Transverse colon (tissue), 4 donors: ENCODE measurements at places on chromosomes 4 and X. TPM values are rescaled to one million over a fixed set of nuclear protein-coding genes. Genes with fewer than 3 reads are reported as not detected.

The ODAPH gene
- total RNA-seq: not detected

The TMEM31 gene
- not detected for total RNA-seq

The STK32B gene
- total RNA-seq: 0.37 TPM

The SPANXN4 gene
- not detected for total RNA-seq

The F8A2 gene
- not detected for total RNA-seq

The PDGFRA gene
- total RNA-seq: 88.8 TPM

The FGD1 gene
- 3.0 TPM for total RNA-seq

DNA sequence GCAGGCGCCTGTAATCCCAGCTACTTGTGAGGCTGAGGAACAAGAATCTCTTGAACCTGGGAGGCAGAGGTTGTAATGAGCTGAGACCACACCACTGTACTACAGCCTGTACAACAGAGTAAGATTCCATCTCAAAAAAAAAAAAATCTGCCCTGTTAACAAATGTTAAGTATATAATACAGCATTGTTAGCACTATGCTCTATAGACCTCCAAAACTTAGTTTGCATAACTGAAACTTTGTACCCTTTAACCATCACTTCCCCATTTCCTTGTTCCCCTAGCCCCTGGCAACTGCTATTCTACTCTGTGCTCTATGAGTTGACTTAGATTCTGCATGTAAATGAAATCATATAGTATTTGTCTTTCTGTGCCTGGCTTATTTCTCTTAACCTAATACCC is 76.7 kb downstream of the TAB3 start:
- DNase-seq: no peak
- no peaks in the 10 kb centered on the region for H3K4me1 ChIP-seq
- no peak overlapping the region for H3K4me3 ChIP-seq
- no peak overlapping the region for H3K27ac ChIP-seq
- no peaks in the 10 kb centered on the region for H3K36me3 ChIP-seq

GRCh38 chr4:78056265-78057129 is 626 bp upstream of the FRAS1 start:
- H3K36me3 ChIP-seq: no peaks in the 10 kb centered on the region

DNA sequence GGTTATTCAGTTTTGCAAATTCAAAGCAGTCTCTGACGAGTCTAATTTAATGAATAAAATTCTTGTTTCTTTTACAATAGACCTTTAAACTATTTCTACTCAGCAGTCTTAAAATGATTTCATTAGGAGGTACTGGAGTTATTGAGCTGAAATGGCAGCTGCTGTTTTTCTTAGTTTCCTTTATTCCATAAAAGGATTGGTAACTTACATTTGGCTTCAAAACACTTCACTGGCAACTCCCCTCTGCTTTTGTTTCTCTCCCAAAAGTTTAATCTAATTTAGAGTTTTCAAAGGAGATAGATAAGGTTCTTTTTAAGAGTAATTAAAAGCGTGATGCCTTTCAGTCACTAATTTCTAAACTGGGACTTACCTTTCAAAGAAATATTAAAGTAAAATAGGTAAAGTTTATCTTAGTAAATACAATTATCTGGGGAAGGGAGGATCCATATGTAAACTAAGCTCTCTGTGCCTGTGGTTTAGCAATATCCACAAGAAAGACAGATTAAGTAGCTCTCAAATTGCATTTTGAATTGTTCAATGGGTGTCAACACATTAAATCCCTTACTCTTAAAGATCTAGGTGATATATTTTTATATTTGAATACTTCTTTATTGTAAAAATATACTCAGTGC is 17.1 kb upstream of the PCDH10 start:
- no peaks in the 10 kb centered on the region for H3K36me3 ChIP-seq
- DNase-seq: no peak
- no peaks in the 10 kb centered on the region for H3K27me3 ChIP-seq
- H3K27ac ChIP-seq: no peak overlapping the region
- H3K4me1 ChIP-seq: no peaks in the 10 kb centered on the region

- DNase-seq: no peak
- H3K27me3 ChIP-seq: no peaks in the 10 kb centered on the region
- no peak overlapping the region for H3K27ac ChIP-seq
Measured at GRCh38 chr4:53174823-53175222, 191.0 kb downstream of the SCFD2 start.

DNA sequence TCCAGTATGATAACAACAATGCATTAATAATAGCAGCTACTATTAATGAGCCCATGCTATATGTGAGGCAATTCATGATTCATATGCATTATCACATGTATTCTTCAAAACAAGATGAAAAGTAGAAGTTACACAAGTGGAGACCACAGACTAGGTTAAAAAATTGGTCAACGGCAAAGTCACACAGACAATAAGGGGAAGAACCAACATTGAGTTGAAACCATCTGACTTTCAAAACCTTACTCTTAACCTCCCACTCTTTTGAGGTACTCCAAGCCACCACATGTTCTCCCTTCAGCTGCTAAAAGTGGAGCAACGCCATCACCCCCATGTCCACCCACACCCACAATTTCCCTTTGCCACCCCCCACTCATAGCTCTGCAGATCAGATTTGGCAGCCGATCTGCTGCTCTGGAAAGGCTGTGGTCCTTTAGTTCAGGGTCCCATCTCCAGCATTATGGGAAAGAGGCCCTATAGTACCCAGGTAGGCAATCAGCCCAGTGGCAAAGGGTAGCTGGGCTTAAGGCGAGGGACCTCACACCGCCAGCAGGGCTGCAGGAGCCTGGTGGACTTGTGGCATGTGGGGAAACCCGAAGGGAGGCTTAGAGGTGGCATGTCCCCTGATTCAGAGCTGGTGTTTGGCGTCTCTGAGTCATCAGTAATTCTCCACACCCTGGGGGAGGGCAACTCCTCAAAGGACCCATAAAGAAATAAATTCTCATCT is 33.5 kb upstream of the CYBB start:
- H3K27ac ChIP-seq: no peak overlapping the region
- H3K4me3 ChIP-seq: no peak overlapping the region
- H3K36me3 ChIP-seq: no peaks in the 10 kb centered on the region
- no peaks in the 10 kb centered on the region for H3K27me3 ChIP-seq
- H3K4me1 ChIP-seq: no peaks in the 10 kb centered on the region
- no peak for DNase-seq

- H3K4me3 ChIP-seq: no peak overlapping the region
- no peaks in the 10 kb centered on the region for H3K4me1 ChIP-seq
- no peak for DNase-seq
- no peaks in the 10 kb centered on the region for H3K27me3 ChIP-seq
Measured at GRCh38 chr4:136302566-136302965, 1229.7 kb downstream of the PCDH18 start.

DNA sequence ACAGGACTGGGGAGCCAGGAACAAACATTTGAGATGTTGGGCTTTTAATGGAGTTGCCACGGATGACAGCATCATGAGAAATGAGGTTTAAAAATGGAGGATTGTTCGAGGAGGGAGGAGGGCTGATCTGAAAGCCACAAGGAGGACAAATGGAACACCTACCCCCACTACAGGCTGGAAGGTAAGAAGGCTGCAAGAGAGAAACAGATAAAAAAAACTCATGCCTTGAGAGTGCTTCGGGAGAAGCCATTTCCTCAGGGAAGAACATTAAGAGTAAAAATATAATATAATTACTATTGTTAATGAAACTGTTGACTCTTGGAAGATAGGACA is 119.5 kb upstream of the MAP9 start:
- H3K4me1 ChIP-seq: no peaks in the 10 kb centered on the region
- no peak overlapping the region for H3K27ac ChIP-seq
- no peak for DNase-seq
- no peaks in the 10 kb centered on the region for H3K36me3 ChIP-seq
- no peak overlapping the region for H3K4me3 ChIP-seq
- H3K27me3 ChIP-seq: no peaks in the 10 kb centered on the region

GRCh38 chr4:108717386-108717785 is 45.5 kb downstream of the ETNPPL start:
- no peaks in the 10 kb centered on the region for H3K27me3 ChIP-seq
- H3K27ac ChIP-seq: no peak overlapping the region
- H3K4me1 ChIP-seq: no peaks in the 10 kb centered on the region
- no peak for DNase-seq
- H3K36me3 ChIP-seq: no peaks in the 10 kb centered on the region

DNA sequence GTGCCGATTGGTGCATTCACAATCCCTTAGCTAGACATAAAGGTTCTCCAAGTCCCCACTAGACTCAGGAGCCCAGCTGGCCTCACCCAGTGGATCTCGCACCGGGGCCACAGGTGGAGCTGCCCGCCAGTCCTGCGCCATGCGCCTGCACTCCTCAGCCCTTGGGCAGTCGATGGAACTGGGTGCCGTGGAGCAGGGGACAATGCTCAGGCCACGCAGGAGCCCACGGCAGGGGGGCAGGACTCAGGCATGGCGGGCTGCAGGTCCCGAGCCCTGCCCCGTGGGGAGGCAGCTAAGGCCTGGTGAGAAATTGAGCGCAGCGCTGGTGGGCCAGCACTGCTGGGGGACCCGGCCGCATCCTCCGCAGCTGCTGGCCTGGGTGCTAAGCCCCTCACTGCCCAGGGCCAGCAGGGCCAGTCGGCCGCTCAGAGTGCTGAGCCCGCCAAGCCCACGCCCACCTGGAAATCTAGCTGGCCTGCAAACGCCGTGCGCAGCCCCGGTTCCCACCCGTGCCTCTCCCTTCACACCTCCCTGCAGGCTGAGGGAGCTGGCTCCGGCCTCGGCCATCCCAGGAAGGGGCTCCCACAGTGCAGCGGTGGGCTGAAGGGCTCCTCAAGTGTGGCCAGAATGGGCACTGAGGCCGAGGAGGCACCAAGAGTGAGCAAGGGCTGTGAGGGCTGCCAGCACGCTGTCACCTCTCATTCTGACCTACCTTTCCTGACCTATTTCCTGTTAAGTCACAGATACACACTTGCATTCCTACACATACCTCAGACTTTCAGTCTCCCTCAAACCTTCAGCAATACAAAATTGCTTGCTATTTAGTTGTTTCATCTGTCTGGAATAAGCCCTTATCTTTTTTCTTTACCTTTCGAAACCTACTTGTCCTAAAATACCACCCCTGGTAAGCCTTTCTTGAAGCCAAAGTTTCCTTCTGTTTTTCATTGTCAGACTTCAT is 20.7 kb downstream of the UBE2K start:
- H3K4me1 ChIP-seq: peaks cover 7% of the 10 kb centered on the region
- DNase-seq: no peak
- no peak overlapping the region for H3K4me3 ChIP-seq
- H3K36me3 ChIP-seq: no peaks in the 10 kb centered on the region
- H3K27me3 ChIP-seq: no peaks in the 10 kb centered on the region
- no peak overlapping the region for H3K27ac ChIP-seq

- no peaks in the 10 kb centered on the region for H3K4me1 ChIP-seq
- DNase-seq: peak; percentile 6
- no peaks in the 10 kb centered on the region for H3K27me3 ChIP-seq
- no peaks in the 10 kb centered on the region for H3K36me3 ChIP-seq
- no peak overlapping the region for H3K4me3 ChIP-seq
- no peak overlapping the region for H3K27ac ChIP-seq
Measured at GRCh38 chr4:2830632-2831610, 12.7 kb upstream of the ADD1 start.

DNA sequence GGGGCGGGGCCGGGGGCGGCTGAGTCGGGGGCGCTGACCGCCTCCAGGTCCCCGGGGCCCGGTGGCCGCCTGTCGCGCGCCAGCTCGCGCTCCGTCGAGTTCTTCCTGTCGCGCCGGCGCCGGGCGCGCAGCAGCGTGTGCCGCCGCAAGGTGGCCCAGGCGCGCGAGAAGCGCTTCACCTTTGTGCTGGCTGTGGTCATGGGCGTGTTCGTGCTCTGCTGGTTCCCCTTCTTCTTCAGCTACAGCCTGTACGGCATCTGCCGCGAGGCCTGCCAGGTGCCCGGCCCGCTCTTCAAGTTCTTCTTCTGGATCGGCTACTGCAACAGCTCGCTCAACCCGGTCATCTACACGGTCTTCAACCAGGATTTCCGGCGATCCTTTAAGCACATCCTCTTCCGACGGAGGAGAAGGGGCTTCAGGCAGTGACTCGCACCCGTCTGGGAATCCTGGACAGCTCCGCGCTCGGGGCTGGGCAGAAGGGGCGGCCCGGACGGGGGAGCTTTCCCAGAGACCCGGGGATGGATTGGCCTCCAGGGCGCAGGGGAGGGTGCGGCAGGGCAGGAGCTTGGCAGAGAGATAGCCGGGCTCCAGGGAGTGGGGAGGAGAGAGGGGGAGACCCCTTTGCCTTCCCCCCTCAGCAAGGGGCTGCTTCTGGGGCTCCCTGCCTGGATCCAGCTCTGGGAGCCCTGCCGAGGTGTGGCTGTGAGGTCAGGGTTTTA is 1.5 kb downstream of the ADRA2C start:
- no peak overlapping the region for H3K27ac ChIP-seq
- H3K4me3 ChIP-seq: no peak overlapping the region
- H3K4me1 ChIP-seq: peaks cover 4% of the 10 kb centered on the region
- H3K36me3 ChIP-seq: no peaks in the 10 kb centered on the region
- H3K27me3 ChIP-seq: peaks cover 66% of the 10 kb centered on the region

- H3K4me1 ChIP-seq: no peaks in the 10 kb centered on the region
- no peak overlapping the region for H3K4me3 ChIP-seq
- H3K27ac ChIP-seq: no peak overlapping the region
Measured at GRCh38 chr4:135191596-135191995, 990.0 kb upstream of the PABPC4L start.

GRCh38 chr4:48939785-48940184 is 33.2 kb upstream of the OCIAD2 start:
- H3K36me3 ChIP-seq: no peaks in the 10 kb centered on the region
- H3K27me3 ChIP-seq: no peaks in the 10 kb centered on the region
- DNase-seq: no peak
- H3K4me1 ChIP-seq: no peaks in the 10 kb centered on the region
- no peak overlapping the region for H3K27ac ChIP-seq

GRCh38 chr4:184649971-184650855 is 675 bp downstream of the PRIMPOL start:
- peak; percentile 33 for DNase-seq
- H3K27me3 ChIP-seq: no peaks in the 10 kb centered on the region
- H3K36me3 ChIP-seq: no peaks in the 10 kb centered on the region
- H3K27ac ChIP-seq: peak overlapping the region; percentile 92
- peaks cover 37% of the 10 kb centered on the region for H3K4me1 ChIP-seq
- H3K4me3 ChIP-seq: peak overlapping the region; percentile 43

DNA sequence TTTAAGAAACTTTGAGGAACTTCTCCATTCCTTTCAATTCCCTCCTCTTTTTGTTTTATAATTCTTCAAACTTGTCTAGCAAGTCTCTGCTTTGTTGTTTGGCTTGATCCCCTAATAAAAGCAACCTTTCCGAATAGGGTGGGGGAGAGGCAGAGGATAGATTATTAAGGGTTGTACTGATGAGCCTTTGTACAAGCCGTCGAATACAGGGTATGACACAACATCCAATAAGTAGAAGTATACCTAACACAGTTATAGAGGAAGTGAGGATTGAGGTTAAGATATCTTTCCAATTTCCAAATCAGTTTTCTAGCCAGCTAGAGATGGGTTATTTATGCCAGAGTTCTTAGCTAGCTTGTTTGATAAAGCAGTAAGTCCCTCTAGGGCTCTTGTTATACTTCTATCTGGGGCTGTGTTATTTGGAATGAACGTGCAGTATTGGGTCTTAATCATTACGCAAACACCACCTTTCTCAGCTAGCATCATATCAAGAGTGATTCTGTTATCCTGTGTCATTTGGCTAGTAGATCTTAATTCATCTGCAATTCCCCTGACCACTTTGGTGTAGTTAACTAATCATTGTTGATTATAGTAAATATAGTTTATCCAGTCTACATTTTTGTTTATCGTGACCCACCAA is 18.5 kb downstream of the METAP1 start:
- DNase-seq: no peak
- H3K27me3 ChIP-seq: no peaks in the 10 kb centered on the region
- H3K27ac ChIP-seq: no peak overlapping the region
- no peaks in the 10 kb centered on the region for H3K36me3 ChIP-seq
- no peak overlapping the region for H3K4me3 ChIP-seq

GRCh38 chrX:1444561-1445500 is 7.9 kb downstream of the ASMTL start:
- H3K4me3 ChIP-seq: no peak overlapping the region
- no peaks in the 10 kb centered on the region for H3K27me3 ChIP-seq
- no peak overlapping the region for H3K27ac ChIP-seq
